ENCODE measurements at places on chromosomes 7 and 10.

- DNase-seq = no peak
These were observed 2.0 kb upstream of the RNF32 start for GRCh38 chr7:156638443-156639077.

DNA sequence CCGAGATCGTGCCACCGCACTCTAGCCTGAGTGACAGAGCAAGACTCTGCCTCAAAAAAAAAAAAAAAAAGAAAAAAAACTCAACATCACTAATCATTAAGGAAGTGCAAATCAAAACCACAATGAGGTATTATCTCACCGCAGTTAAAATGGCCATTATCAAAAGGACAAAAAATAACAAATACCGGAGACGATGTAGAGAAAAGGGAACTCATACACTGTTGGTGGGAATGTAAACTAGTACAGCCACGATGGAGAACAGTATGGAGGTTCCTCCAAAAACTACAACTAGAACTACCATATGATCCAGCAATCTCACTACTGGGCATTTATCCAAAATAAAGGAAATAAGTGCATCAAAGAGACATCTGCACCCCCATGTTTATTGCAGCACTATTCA lies 24.3 kb downstream of the GRK5 start:
- DNase-seq = no peak

- no peak for DNase-seq
These were observed 5.1 kb downstream of the MTURN start for GRCh38 chr7:30139836-30140384.

DNA sequence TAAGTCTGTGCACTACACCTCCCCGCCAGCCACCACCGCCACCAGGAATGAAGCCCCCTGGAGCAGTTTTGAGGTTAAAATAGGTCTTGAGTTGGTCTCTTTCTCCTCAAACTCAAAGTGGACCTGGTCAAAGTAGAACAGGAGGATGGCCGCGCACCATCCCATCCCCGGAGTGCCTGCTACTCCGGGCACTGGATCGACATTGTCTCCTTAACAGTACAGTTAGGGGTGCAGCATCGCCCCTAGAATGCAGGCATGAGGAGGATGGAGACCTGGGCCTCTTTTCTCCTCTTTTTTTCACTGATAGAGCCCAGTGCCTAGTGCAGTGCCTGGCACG lies 145.5 kb downstream of the SLIT1 start:
- no peak for DNase-seq

DNA sequence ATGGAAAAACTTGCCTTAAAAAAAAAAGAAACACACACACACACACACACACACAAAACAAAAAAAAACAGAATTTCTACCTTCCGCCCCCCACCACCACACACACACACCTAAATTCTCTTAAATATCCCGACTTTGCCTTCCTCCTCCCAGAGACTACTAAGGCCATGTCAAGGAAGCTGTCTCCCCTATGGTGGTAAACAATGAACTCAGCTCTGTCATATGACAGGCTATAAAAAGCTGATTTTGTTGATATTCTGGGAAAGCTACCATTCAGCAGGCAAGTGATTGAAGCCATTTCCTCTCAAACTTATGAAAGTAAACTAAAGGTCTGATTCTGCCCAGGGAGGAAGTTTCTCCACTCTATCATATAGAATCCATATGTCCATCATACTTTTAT lies 471.0 kb downstream of the GFRA1 start:
- DNase-seq = no peak

- no peak for DNase-seq
These were observed 33.8 kb upstream of the PDLIM1 start for GRCh38 chr10:95324436-95325268.

DNA sequence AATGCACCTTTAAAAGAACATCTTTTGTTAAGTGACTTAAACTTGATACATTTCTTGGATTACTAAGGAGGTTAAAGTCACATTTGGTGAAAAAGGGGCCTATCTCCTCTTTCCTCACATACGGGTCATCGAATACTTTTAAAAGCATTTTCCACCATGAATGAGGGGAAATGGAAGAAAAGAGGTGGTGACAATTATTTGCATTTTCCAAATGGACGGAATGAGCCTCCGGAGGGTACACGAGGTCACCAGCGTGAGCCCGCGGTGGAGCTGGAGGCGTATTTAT lies 1.0 kb upstream of the BMPR1A start:
- DNase-seq = no peak

GRCh38 chr10:48209241-48209640 lies 65.3 kb downstream of the FRMPD2 start:
- no peak for DNase-seq

All from GM20000 (cell line).